ENCODE measurements at places on chromosomes 5 and 9. TPM values are rescaled to one million over a fixed set of nuclear protein-coding genes. Genes with fewer than 3 reads are reported as not detected.

TAF1L gene
- total RNA-seq: not detected

PCDHGA8 gene
- total RNA-seq: not detected

LCN9 gene
- total RNA-seq: 0.14 TPM

SPINK6 gene
- total RNA-seq: 0.27 TPM

AMACR gene
- 15.4 TPM for total RNA-seq

GABRA1 gene
- total RNA-seq: not detected

POLK gene
- total RNA-seq: 8.6 TPM

WWC1 gene
- 91.1 TPM for total RNA-seq

MARCHF3 gene
- total RNA-seq: 1.3 TPM
